ENCODE measurements at places on chromosomes 16 and 17.

GRCh38 chr17:32777436-32777835 lies 99.5 kb downstream of the MYO1D start:
- no peak for DNase-seq

DNA sequence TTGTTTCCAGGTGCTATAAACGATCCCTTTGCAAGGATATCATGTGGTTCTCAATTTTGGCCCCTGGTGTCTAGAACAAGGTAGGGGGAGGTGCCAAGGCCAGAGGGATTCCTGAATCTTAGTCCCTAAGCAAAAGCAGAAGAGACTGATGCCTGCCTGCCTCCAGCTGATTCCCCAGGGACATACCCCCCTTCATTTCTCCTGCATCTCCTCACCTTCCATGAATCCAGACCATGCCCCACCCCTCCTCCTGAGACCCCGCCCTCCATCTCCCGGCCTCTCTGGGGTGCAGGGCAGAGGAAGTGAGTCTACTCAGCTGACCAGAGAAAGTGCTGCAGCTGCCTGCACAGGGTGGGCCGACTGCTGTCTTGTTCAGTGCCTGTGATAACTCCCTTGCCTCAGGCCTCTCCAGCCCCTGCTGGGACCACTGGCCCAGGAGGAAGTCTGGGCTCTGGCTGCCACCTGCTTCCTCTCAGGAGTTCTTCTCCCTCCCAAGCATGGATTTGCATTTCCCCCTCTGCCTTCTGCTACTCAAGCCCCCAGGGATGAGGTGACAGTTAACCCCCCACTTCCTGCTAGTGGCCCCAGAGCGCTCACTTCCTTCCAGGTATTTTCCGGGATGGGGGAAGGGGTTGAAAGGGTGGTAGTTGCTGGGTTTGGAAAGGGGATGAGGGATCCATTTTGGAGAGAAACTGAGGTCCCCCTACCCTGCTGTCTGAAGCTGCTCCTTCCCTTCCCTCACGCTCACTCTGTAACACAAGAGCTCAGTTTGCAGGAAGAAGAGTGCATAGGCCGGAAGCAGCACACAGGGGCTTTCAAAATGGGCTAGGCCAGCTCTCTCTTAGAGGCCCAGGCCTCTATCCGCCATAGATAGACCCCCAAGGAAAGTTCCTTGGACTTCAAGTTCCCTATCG lies 10.5 kb upstream of the TSPOAP1 start:
- peak; percentile 62 for DNase-seq

DNA sequence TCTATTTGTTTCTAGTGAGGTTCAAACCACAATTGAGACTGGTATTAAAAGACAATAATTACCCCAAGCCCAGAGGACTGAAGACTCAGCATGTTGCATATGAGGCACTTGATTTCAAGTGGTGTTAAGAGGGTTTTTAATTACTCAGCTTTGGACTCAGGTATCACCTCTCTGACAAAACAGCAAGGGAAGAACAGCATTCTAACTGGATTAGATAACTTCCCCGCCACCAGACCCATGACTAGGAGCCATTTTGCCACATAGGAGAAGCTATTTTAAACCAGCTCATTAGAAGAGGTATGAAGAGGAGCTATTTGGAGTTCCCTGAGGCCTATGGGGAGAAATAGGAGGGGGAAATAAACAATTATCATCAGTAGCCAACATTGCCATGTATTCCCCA lies 226.1 kb upstream of the TOX3 start:
- no peak for DNase-seq

GRCh38 chr17:8746501-8747236 lies 2.0 kb upstream of the CCDC42 start:
- no peak for DNase-seq

GRCh38 chr17:7834542-7834956 lies 532 bp downstream of the KDM6B start:
- no peak for DNase-seq
